ENCODE measurements at places on chromosomes 7 and 10. TPM values are rescaled to one million over a fixed set of nuclear protein-coding genes. Genes with fewer than 3 reads are reported as not detected.

GRCh38 chr10:118840071-118840775 lies 85.5 kb upstream of the CACUL1 start:
- peak; percentile 80 for DNase-seq

The GPR22 gene
- not detected for total RNA-seq

The HGF gene
- not detected for total RNA-seq

DNA sequence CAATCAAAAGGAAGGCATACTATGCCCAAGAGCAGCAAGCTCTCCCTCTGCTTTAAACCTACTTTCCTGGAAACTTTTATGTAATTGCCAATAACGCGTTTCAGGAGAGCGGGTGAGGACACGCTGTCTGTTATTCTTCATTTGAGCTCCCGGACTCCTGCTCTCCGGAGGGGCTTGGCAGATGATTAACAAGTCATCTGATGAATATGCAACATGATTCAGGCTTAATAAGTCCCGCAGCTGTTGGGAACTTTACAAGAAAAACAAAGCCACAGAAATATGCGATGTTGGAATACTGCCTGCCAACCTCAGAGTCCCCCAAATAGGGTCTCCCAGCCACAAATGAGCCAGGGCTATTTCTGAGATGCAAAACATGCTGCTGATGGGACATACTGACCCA lies 348.0 kb downstream of the GPAM start:
- no peak for DNase-seq

- DNase-seq, result peak; percentile 10
Measured at GRCh38 chr7:42964849-42965805, 33.0 kb downstream of the MRPL32 start.

GRCh38 chr10:28077889-28078288 lies 79.0 kb upstream of the ODAD2 start:
- DNase-seq, result no peak

DNA sequence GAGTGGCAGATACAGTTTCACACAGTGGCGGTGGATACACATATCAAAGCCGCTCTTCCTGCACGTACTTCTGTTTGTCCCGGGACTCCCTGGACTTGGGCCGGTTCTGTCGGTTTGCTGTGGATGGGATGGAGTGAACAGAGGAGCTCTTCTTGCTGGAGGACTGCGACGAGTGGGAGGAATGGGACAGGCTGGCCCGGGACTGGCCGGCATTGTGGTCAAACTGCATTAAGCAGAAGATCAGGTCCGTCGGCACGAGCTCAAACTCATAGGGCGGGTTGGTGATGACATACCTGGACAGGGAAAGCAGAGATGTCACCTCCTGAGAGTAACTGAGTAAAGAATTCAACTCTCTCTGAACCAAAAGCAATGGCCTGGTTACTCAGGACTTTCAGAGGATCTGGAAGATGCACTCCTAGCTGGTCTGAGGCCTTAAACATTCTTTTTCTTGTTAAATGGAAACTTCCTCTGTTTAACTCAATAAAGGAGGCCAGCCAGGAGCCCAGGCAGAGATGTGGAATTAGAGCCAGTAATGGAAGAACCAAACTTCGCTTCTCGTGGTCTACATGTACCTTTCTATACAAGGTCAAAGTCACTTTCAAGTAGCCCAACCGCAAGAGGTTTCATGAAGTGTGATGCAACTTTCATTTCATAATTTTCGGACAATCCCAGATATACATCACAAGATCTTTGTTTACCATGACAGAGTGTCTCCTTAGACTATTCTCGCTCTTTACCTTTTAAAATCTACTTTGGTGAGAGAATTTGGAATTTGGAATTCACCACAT lies 750.2 kb downstream of the KCNMA1 start:
- DNase-seq, result no peak

GRCh38 chr7:360454-361100 lies 70.6 kb downstream of the FOXL3 start:
- DNase-seq, result peak; percentile 51

- no peak for DNase-seq
Measured at GRCh38 chr7:32500922-32501341, 5.6 kb downstream of the AVL9 start.

The COBL gene
- not detected for total RNA-seq

DNA sequence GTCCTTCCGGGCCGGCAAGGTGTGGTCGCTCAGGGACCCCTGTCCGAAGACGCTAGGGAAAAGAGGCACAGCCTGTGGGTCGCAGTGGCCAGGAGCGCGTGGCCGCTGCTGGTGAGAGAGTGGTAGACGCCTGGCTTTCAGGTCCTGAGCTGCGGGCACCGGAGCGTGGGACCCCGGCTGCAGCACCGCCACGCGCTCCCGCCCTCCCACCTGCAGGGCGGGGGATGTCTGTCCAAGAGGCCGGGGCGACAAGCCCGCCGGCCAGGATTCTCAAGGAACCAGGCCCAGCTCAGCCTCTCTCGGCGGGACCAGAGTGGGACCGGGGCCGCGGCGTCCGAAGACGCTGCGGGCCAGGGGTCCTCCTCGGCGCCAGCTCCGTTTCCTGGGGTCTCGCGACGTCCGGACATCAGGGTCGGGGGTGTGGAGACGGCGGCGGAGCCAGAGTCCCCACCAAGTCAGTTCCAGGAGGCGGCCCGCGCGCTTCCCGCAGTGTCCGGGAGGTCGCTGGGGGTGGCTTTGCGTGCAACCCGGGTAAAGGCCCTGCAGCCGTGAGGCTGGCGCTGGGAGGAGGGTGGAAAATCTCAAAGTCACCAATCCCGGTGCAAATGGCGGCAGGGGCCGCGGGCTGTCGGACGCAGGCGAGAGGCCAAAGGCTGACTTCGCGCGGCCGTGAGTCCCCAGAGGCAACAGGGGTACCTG lies 5.5 kb downstream of the ZNF503 start:
- DNase-seq, result no peak

The CRHR2 gene
- total RNA-seq, result not detected

DNA sequence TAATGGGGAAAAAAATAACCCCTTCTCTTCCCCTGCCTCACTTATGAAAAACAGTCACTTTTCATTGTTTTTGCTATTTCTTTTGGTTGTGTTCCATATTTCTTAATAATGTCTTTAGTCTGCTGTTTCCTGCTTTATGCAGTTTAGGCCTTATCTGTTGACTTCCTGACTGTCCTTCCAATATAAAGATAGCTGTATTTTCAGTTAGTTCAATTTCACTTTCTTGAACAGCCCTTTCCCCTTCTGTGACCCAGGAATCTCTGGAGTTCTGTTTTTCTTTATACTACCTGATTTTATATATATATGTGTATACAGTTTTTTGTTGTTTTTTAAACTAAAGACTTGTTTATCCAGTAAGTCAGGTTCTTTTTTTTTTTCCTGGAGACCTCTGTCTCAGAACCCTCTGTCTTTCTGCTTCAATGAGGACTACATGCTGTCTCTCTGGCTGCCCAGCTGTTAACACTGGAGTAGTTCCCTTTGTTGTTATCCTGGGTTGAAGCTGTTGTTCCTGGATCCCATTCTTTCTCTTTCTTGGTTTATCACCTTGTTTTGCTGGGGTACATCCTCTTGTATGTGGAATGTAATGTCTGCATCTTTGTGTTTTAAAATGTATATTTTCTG lies 87.2 kb downstream of the GSDME start:
- DNase-seq, result no peak

The TSPAN12 gene
- 0.19 TPM for total RNA-seq

DNA sequence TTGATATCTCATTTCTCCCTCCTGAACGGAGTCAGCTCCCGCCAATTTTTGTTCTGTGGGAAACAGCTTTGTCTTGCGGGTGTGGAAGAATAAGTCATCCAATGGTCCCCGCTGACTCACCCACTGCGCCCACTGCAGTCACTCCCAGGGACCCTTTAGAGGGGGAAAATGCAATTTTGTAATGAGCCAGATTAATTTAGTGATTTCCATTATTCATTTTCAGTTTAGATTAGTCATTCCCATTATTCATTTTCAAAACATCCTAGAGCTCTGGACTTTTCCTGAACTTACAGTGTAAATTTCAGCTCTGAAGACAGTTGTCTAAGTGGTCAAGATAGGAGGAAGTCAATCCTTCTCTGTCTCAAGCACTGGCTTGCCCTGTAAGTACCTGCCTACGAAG lies 154.9 kb upstream of the TMEM72 start:
- no peak for DNase-seq

The KIAA1549 gene
- total RNA-seq, result 1.7 TPM

- no peak for DNase-seq
Measured at GRCh38 chr10:114678820-114679219, 20.7 kb upstream of the ABLIM1 start.

- DNase-seq, result no peak
Measured at GRCh38 chr7:154212861-154213260, 160.7 kb downstream of the DPP6 start.

- DNase-seq, result no peak
Measured at GRCh38 chr7:31883761-31884164, 186.4 kb downstream of the PDE1C start.

GRCh38 chr10:2214805-2215204 lies 477.5 kb upstream of the ADARB2 start:
- no peak for DNase-seq

The FRMPD2 gene
- not detected for total RNA-seq

The ODAD2 gene
- total RNA-seq, result not detected

- no peak for DNase-seq
Measured at GRCh38 chr7:159020987-159021386, 123.7 kb downstream of the VIPR2 start.

The CLDN15 gene
- 28.7 TPM for total RNA-seq

- no peak for DNase-seq
Measured at GRCh38 chr10:49282879-49283341, 16.1 kb upstream of the C10orf71 start.

DNA sequence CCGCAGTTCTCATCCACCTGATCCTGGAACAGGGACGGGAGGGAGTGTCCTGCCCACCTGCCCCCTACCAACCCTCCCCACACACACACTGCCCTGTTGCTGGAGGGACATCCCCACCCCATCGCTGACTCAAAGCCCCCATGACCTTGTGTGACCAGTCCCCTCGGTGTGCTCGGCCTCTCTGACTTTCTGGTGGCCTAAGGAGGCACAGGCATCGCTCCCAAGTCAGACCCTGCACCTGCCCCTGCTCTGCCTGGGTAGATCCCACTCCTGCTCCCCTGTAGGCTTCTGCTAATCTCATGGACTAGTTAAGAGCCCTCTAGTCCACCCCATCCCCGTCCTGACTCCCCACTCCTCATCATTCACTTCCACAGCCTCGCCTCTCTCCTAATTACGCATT lies 58.8 kb upstream of the DOCK1 start:
- no peak for DNase-seq

The PNLIP gene
- not detected for total RNA-seq

The GPR141 gene
- not detected for total RNA-seq

The PITX3 gene
- 0.28 TPM for total RNA-seq

GRCh38 chr7:92634924-92635519 lies 44.8 kb upstream of the FAM133B start:
- peak; percentile 40 for DNase-seq

- no peak for DNase-seq
Measured at GRCh38 chr10:85012305-85012704, 683.9 kb downstream of the CCSER2 start.

DNA sequence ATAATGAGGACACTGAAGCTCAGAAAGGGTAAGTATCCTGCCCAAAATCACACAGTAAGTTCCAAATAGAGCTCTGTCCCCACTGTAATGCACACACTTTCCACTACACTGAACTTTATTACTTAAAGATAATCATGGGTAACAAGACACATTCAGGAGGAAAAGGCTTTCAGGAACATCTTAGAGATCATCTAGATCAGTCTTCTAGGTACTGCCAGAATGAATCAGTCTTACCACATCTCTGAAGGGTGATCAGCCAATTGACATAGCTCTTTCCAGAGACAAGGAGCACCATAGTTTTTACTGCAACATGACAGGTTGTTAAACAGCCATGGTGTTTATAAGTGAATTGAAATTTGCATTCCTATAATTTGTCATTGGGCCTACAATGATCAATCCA lies 5.4 kb upstream of the HERPUD2 start:
- no peak for DNase-seq

GRCh38 chr7:118006979-118007378 lies 133.7 kb upstream of the CTTNBP2 start:
- DNase-seq, result no peak

DNA sequence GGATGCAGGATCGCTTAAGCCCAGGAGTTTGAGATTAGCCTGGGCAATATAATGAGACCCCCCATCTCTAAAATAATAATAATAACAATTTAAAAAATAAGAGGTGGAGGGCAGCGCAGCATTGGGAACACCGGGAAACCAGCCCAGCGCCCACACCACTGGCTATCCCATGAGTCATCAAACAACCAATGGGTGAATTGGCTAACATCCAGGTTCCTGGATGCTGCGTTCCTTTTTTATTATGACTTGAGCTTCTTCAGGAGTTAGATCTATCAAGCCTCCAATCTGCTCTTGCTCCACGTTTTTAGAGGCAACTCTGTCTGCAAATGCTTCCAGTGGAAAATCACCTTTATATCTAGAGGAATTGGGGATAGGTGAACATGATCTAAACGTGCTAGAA lies 10.0 kb upstream of the LRRC4 start:
- DNase-seq, result no peak

The PRLHR gene
- not detected for total RNA-seq

The ABCC2 gene
- total RNA-seq, result 1.5 TPM

DNA sequence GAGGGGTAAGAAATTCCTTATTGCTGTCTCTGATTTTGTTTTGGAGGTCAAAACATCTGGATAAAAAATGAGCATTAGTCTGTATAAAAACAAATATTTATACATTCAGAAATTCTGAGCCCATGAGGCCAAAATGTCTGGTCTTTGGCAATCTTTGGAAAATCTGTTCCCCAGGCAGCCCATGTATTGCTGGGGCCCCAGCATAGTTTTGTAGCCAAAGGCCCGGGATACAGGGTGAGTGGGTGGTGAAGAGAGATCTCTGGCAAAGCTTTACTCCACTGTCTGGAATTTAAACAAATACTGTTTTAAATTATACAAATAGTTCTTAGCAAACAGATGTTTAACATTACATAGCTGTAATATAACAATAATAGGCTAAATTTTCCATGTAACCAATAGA lies 134.7 kb upstream of the GALNT17 start:
- no peak for DNase-seq

The CREB3L2 gene
- total RNA-seq, result 55.1 TPM

The LBX1 gene
- total RNA-seq, result not detected

DNA sequence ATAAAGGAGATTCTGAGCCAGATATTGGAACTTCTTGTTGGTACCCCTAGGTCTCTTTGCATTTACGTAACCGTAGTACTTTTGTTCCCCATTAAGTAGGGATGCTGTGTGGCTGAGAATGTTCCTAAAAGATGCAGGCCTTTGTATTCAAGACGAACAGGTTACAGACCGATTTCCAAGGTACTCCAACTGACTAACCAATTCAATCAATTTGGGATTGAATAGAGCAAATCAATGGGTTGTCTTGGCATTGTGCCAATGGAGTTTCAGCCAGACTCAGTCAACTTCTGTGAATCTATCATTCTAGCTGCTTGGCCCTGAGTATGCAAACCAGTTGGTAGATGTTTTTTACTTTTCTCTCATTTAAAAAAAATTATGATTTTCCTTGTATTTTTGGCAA lies 347.3 kb upstream of the NPVF start:
- DNase-seq, result no peak
